Liver (tissue), 10 donors: ENCODE measurements at places on chromosomes 1 and 21. TPM values are rescaled to one million over a fixed set of nuclear protein-coding genes. Genes with fewer than 3 reads are reported as not detected.

GRCh38 chr1:117512728-117513321 is 93.0 kb upstream of the TENT5C start:
- no peak for DNase-seq

- no peak for DNase-seq
These were observed 51.8 kb downstream of the KCNJ15 start for GRCh38 chr21:38308532-38309119.

The FCRL2 gene
- total RNA-seq = 0.23 TPM

DNA sequence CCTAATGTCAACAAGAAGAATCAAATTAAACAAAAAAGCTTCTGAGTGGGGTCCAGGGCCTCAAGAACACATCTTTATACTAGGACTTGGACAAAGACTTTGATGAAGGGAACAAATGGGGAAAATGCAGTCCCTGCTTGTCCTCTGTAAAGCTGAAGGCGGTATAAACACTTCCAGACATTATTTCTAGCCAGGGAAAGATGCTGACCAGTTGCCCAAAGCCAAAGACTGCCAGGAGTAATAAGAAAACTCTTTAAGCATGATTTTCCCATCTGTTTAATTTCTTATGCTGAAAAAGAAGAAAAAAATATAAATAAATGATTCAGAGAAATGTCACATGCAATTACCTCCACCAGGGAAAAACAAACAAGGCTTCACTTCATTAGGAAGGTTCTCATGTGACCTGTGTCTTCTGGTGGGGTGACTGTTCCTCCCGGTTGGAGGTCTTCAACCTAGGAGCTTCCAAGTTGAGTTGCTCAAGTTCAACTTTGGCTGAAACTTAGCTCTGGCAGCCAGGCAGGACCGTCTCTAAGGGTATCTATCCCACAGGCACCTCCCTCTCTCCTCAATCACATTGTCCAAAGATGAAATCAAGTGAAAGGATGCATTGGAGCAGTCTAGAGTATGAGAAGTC is 65.2 kb upstream of the KCNE2 start:
- DNase-seq = no peak

GRCh38 chr1:94593611-94594010 is 52.1 kb upstream of the F3 start:
- no peak for DNase-seq

The CYP4X1 gene
- total RNA-seq = 4.9 TPM

GRCh38 chr1:191427593-191427992 is 730.7 kb upstream of the RGS18 start:
- no peak for DNase-seq

The PCNX2 gene
- 0.89 TPM for total RNA-seq

DNA sequence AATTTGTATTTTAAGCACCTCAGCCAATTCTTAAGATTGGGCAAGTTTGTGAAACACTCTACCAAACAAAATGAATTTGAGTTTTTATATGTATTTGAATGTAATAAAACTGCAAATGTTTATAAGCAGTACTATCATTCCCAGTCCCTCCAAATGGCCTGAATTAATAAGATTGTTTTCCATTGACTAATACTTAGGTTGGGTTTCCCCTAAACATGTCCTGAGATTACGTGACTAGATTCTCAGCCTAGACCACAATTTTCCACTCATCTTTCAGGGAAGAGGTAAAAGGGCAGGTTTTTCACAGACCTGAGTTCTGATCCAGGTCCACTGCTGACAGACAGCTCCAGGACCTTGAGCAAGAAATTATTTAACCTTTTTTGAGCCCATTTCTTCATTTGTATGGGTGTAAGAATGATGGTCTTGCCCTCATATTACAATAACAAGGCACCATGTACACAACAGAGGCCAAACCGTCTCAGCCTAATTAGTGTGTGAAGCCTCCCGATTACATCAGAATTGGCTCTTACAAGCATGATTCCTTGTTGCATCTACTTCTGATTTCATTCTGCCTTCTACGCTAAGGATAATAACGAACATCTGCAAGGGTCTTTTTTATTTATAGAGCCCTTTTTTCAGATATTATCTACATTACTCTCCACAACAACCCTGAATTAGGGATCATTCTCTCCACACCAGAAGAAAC is 51.2 kb downstream of the BEND5 start:
- no peak for DNase-seq

DNA sequence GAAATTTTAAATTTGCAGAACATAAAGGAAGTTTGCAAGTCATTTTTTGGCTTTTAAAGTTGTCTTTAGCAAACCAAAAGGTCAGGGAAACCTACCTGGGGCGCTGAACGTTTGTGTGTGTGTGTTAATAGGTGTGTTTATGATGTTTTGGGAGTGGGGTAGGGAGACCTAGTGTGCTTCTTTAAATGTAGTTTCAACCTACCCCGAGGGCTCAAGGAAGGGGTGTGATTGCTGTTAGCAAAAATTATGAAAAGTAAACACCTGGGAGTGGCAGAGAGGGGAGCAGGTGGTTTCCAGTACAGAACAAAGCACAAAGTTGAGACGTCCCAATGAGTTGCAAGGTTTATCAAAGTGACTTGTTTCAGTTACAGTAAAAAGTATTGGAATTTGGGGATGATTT is 58.7 kb upstream of the WDR26 start:
- no peak for DNase-seq

DNA sequence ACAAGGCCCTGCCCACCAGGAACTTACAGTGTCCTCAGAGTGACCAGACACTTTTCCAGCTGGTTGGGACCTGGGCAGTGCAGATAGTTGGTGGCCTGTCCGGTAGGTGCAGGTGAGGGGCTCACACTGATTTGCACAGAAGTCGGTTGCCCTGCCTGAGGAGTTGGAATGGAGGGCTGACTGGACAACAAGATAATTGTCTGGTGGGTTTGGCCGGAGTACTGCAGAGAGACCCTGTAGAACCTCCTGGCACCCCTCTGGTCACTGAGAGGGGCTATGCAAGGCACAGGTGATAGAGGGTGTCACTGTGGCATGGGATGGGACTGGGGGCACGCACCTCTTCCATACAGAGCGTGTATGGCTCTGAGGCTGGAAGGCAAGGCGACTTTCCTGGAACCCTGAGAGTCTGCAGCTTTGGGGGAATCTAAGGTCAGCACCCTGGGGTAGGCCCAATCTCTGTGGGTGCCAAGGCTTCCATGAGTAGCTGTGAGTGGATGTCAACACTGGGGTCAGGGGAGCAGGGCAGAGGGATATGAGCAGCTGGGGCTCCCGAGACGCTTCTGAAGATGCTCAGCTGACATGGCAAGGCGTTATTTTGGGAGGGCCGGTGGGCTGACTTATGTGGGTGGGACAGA is 7.6 kb upstream of the PLA2G2D start:
- no peak for DNase-seq

GRCh38 chr1:33402206-33402605 is 28.7 kb downstream of the PHC2 start:
- DNase-seq = no peak

GRCh38 chr21:42009018-42009830 is 936 bp downstream of the ZBTB21 start:
- peak; percentile 58 for DNase-seq

DNA sequence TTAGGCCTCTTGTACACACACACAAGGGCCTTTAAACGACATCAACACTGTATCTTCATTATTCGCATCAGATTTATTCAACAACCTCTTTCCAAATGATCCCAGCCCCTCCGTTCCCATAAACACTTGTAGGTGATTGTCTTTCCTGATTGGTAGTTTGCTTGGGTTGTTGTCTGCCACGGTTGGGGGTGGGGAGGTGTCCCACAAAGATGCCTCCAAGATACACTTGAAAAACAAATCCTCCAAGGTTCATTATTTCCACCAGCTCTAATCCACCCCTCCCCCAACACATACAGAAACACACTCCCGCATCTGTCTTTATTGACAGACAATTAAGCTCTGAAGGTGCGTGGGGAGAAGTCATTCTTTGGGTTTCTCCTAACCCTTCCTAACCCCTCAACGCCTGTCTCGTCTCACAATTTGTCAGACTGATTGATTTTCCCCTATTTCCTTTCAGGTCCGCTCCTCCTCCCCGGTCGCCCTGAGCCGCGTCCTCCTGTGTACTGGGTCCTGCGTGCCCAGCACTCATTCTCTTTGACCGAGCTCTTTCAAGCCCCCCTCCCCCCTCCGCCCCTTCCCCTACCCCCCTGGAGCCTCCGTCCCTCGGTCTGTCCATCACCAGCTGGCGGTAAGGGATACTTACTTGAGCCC is 1.4 kb downstream of the WDR26 start:
- DNase-seq = peak; percentile 50

The S100A8 gene
- total RNA-seq = 38.4 TPM

The PTGS2 gene
- total RNA-seq = 0.33 TPM

DNA sequence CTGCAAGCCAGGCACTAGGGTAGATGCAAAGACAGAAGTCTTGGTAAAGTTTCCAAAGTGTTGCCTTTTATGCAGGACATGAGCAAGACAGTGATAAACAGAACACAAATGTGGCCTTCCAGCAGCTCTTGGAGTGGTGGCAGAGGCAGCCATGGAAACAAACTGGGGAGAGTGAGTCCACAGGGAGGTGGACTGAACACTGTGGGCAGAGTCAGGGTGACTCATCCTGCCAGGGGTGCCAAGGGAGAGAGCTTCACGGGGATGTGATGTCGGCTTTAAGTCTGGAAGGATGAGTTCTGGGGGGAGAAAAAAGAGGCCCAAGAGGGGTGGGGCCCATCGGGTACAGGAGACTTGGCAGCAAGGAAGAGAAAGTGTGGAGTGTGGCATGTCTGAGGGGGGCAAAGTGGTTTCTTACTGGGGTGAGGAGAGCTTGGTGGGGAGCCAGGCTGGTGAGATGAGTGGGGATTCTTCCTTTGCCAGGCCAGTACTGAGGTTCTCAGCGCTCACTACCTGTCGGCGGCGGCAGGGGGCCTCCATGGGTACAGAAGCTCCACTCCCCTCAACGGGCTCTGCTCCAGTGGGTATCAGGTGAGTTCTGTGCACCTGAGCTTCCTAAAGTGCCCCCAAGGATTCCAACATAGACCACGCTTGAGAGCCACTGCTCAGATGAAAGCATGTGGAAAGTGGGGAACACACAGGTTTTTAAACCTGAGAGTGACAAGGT is 41.8 kb downstream of the KIAA0040 start:
- no peak for DNase-seq

DNA sequence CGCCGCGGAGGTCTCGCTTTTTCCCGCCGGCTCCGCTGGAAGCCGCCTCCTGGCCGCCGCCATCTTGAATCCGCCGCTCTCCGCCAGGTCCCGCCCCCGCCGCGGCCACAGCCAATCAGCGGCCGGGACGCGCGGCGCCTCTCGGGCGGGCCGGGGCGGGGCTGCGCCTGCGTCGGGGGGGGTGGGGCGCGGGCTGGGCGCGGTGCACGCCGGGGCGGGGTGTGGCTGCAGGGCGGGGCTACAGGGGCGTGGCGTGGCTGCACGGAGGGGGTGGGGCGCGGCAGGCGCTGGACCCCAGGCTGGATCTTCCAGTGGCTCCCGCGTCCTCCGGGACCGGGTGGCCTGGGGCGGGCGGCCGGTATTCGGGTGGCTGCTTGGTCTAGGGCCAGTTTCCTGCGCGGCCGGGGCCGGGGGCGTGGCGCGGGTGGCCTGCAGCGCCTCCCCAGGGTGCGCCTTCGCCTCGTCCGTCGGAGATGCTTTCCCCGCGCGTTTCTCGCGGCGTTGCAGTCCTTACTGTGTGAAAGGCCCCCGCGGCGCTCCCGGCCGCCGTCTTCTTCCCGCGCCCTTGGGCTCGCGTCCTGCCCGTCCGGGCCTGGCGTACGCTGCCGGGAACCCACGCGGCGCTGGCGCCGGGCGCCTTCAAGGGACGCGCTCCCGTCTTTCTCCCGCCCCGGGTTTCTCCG is 575 bp downstream of the PCNT start:
- DNase-seq = peak; percentile 97

DNA sequence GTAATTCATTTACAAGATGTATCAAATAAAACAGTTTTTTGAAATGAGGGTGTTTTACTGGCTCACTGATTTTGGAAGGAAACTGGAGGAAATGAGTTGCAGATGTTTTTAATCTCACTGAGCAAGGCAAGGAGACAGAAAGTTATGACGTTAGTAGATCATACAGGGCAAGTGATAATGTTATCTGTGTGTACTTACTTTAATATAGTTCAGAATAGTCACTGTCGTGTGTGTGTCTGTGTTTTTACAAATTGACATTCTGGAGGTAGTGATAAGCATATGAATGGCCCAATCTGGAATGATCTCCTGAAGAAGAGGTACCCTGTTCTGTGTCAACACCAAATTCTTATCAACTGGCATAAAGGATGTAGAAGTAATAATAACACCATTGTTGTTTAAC is 1.9 kb upstream of the GBP4 start:
- DNase-seq = no peak

- DNase-seq = no peak
These were observed 195.3 kb downstream of the ZC3H11B start for GRCh38 chr1:219417610-219418009.

The NPPA gene
- total RNA-seq = not detected

DNA sequence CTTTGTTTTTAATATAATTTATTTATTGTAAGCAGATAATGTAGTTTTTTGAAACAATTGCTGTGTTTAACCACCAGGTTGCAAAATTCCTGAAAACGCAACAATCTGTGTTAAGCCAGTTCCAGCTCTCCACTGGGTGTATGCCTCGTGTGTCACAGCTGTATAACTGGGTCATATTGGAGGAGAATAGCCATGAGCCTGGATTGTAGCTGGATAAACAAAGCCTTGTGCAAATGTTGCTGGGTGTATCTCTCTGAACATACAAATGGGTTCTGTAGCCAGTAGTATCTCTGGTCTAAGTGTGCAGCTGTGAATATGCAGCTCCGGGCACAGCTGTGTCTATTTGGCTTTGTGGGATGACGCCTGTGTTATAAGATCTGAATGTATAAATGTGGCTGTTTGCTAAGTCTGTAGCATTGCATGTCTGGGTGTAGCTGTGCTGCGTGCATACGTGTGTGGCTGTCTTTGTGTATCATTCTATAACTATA is 2.8 kb downstream of the TCEA3 start:
- DNase-seq = no peak

DNA sequence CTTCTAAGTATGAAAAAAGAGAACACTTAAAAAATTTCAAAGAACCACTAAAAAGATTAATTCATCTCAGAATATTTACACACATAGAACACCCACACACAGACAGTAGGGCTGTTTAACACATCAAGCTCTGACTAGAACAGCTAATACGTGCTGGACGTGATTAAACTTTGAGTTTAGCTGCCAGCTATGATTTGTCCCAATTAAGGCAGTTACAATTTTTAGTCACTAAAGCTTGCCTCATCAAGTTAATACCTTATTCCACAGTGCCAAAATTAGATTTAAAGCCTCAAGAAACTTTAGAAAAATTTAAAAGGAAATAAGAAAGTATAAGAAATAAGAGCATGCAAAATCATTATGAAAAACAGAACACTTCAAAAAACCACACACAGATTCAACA is 18.9 kb downstream of the SLC16A1 start:
- DNase-seq = no peak

DNA sequence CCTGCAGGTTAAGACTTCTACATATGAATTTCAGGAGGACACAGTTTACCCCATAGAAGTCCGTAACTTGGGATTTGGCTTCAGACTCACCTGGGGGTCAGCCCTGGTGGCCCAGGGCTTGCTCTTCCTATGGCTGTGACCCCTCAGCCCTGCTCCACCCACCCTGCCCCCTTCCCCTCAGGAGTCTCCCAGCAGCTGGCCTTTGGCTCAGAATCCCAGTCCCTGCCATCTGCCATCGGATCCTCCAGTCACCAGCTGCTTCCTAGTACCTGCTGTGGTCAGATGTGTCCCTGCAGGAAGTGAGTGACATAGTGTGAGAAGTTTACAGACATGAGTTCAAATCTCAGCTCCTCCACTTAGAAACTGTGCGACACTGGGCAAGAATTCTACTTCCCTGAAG is 332.6 kb downstream of the NPHP4 start:
- no peak for DNase-seq
